Tibial nerve (tissue), 4 donors: ENCODE measurements at places on chromosomes 1 and 21. TPM values are rescaled to one million over a fixed set of nuclear protein-coding genes. Genes with fewer than 3 reads are reported as not detected.

The TAL1 gene
- total RNA-seq: 10.0 TPM

The PLK3 gene
- total RNA-seq: 29.3 TPM

The TCEA3 gene
- total RNA-seq: 21.0 TPM

The PROX1 gene
- 1.1 TPM for total RNA-seq

The HLX gene
- total RNA-seq: 16.5 TPM

The TRPM2 gene
- 6.1 TPM for total RNA-seq
